ENCODE measurements at places on chromosomes 2 and 18.

- DNase-seq = no peak
Measured at GRCh38 chr2:162711832-162712540, 126.6 kb downstream of the KCNH7 start.

- DNase-seq = no peak
Measured at GRCh38 chr2:201021914-201022313, 49.6 kb downstream of the HYCC2 start.

DNA sequence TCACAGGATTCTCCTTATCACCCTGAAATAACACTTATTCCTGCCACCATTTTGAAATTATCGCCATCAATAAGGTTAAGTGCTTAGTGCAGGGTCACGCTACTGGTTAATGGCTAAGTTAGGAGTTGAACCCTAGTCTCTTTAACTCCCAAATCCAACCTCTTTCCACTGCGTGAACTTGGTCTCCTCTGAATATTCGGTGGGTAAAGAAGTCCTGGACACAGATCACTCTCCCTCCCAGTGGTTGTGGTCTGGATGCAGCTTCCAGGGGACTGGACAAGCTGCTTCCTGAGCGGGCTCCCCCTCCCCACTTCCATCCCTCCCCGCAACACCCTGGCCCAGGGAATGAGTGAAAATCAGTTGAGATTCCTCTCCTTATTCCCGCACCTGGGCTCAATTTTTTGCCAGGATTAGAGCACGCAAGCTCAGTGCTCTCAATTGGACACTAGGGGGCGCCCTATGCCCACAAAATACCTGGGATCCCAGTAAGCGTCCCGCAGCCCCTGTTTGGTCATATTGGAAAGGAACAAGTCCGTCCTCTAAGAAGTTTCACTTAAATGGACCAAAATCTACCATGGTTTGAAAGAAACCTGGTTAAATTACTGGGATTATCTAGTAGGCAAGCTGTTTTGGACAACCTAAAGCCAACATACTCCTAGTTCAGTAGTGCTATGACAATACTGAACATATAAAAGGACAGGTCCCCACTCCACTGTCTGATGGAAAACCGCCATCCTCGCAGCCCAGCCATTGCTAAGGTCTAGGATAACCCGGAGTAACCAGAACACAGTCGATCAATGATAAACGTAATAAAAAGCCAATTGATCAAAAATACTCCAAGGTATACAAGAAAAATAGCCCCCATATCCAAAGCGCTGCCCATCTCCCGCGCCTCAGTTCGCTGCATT is 40.4 kb downstream of the DHRS9 start:
- peak; percentile 45 for DNase-seq

DNA sequence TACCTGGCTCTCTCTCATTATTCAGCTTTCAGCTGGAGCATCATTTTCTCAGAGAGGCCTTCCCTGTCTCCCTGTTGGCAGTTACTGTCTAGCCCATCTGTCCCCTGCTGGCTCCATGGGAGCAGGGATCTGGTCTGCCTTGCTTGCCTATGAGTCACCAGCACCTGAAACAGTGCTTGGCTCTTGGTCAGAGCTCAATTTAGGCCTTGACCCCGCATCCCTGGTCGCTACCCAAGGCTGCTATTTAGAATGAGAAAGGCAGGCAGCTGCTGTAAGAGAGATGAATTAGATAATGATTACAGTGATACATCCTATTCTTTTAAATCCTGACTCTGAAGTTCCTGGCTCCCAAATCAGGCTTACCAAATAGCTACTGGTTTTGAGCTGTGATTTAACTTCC is 32.9 kb downstream of the KCNE4 start:
- no peak for DNase-seq

DNA sequence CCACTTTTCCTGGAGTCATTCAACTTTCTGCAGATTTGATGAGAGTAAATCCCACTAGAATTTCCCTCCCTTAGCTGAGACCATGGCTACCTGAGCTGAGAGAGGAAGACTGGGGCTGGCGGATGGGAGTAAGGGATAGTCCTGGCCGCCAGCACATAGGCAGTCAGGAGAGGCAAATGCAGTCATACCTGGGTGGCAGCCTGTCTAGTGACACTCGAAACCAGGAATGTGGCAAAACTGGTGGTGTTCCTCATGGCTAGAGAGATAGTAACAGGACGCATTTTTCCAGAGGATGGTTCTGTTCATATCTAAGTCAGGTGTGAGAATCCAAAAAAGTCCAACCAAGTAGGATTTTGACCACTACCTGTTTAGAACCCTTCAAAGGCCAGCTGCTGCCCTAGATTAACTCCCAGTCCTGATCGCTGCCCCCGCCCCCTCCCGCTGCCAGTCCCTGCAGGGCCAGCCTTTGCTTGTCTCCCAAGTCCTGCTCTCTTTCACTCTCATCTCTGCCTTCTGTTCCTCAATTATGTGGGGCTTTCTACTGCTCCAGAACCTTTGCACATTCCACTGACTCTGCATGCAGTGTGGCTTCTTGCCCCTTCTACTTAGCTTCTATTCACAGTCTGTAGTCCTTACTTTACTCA is 17.4 kb upstream of the SCG2 start:
- no peak for DNase-seq

GRCh38 chr2:216205486-216205885 is 96.3 kb downstream of the XRCC5 start:
- no peak for DNase-seq

DNA sequence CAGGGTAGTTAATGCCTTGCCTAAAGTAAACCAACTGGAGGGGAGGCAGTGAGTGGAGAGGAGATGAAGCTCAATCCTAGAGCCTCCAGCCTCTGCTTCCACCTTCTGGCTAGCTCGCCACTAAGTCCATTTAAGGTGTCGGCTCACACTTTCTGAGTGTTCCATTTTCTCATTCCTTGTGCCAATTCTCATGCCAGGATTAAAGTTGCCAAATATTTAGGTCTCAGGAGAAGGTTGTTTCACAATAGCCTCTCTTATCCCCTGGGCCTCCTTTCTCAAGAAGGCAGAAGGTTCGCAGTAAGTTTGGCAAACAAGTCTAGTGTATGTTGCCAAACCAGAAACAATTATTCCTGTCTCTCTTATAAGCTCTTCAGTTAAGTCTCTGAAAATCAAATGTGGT is 57.2 kb downstream of the TACR1 start:
- DNase-seq = no peak

- DNase-seq = no peak
Measured at GRCh38 chr2:81093031-81093430, 788.5 kb upstream of the LRRTM1 start.

- no peak for DNase-seq
Measured at GRCh38 chr18:50751490-50751889, 68.3 kb downstream of the MRO start.
